ENCODE measurements at places on chromosomes 12 and 14. TPM values are rescaled to one million over a fixed set of nuclear protein-coding genes. Genes with fewer than 3 reads are reported as not detected.

DNA sequence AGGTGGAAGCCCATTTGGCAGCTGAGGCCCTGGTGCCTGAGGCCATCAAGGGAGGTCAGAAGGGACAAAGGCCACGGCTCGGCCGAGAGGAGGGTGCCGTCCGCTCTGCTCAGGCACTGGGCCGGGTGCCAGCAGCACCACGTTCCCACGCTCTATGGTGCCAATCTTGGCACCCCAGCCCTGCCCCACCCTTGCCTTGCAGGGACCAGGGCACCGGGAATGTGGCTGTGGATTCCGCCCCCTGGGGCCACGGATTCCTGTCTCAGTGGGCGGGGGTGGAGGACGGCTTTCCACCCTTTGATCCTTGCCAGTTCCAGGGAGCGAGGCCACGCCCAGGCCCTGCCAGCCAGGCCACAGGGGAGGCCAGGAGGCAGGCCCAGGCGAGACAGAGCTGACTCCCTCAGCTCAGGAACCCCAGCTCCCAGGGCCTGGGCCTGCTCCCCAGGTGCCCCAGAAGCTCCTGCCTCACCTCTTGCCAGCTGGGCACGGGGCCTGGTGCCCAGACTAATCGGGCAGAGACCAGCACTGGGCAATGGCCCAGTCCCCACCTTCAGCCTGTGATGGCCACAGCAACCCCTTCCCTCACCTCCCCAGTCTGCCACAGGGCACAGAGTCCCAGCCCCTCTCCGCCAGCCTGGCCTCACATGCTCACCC lies 26.4 kb upstream of the GPR132 start:
- peak; percentile 77 for DNase-seq

DNA sequence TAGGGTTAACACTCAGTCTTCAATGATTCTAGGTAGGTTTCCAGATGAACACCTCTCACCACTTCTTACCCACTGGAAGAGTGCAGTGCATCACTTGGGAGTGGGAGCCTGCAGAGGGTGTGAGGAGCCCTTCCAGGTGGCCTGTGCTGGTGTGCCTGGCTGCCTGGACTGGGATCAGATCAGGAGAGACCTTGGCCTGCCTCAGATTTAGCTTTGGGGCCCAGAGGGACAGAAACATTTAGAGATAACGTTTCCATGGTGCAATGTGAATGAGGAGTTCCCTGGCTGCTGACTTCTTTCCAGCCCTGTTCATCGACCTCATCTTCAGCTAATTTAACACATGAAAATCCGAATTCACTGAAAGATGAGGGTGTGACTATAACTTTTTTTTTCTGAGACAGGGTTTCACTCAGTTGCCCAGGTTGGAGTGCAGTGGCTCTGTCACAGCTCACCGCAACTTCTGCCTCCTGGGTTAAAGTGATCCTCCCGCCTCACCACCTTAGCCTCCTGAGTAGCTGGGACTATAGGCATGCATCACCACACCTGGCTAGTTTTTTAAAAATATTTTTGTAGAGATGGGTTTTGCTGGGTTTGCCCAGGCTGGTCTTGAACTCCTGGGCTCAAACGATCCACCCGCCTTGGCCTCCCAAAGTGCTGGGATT lies 53.6 kb downstream of the SUSD6 start:
- DNase-seq, result no peak

DNA sequence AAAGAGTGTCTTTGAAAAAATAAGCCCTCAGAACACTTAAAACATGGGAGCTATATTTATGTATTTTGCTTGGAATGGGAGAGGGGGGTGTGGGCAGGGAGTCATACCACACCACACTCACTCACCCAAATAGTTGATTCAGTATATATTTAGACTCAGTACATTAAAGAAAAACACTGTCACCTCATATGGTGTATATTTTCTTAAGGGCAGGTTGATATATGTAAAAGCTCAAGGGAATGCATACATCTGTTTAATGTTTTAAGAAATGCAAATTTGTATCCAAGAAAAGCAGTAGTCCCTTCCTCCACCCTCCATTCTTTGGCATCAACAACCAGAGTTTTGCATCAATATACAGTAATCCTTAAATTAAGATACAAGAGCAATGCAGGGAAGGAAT lies 1.4 kb downstream of the NFYB start:
- DNase-seq, result no peak

DNA sequence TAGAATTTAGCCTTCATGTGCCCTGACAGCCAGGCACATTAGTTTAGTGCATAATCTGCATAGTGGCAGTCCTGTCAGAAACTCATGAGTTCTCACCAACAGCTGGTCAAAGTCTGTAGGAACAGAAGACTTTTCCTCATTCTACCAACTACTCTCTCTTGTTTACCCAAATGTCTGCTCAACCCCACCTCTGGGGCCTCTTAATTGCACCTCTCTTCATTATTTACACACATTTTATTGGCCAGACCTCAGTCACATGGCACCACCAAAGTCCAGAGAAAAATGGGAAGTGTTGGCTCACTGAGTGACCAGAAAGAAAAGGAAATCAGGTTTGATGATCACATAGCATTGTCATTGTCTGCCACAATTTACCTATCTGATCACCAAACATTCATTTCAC lies 114.6 kb upstream of the PLXNC1 start:
- no peak for DNase-seq

GRCh38 chr12:115232455-115233156 lies 548.6 kb upstream of the TBX3 start:
- DNase-seq, result no peak

GRCh38 chr12:5898874-5899273 lies 46.2 kb downstream of the ANO2 start:
- DNase-seq, result no peak

DNA sequence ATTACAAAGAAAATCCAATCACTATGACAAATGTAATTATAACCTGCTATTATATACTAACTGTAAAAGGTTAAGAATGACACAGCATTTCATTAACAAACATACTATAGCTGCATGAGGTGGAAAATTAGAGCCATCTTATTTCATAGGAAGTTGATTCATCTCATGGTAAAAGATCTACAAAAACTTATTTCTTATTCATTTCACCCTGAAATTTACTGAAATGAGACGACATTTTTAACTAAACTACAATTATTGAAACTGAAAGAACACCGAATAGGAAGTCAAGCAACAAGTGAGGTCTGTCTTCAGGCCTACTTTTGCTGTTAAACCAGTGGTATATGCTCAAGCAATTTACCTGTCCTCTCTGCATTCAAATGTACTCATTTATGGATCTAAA lies 87.2 kb downstream of the CEP83 start:
- no peak for DNase-seq

DNA sequence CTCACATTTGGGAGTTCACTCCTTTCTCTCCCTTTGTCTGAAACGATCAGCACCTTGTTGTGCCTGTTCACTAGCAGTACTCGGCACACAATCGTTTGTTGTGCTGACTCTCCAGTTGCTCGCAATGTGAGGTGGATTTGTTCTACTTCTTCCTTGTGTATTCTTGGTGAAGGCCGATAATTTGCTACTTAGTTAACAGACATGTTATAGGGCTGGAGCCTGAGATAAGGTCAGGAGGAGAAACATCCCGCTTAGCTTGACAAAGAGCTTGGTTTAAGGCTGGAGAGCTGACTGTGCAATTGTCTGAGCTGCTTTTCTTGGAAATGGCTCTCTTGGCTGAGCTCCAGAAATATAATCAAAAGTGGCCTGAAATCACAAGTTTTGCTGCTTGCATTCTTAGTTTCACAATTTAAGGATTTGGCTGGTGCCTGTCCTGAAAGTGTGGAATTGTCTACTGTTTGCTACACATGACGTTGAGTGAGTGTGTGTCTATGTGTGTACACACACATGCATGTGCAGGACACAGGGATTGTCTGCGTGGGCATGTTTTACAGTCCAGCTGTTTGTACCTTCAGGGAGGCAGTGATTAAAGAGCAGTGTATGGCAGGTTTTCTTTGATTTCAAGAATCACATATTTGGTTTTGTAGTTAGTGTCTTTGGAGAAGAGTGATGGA lies 77.7 kb downstream of the ARF6 start:
- DNase-seq, result no peak

DNA sequence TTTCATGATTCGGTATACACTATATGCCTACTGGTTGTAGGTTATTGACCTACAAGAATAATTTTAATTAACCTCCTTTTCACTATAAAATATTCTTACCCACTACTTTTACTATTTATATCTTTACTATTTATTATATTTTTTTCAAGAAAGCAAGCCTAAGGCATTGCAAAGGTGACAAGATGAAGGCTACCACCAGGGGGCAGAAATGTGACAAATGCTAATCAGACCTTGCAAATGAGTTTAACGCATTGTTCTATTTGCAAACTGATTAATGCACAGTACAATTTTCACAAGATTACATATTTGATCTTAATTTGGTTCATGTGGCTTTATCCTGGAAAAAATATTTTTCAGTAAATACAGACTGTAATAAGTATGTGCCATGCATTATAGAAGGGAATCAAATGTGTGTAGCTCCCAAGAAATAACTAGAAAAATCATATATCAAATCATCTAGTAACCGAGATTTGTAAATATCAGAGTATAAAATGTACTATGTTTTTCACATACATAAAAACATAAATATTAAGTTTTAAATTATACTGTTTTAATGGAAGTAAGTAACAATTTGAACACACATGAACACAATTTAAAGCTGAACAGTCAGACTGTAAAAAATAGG lies 107.0 kb downstream of the ADAMTS20 start:
- peak; percentile 73 for DNase-seq

DNA sequence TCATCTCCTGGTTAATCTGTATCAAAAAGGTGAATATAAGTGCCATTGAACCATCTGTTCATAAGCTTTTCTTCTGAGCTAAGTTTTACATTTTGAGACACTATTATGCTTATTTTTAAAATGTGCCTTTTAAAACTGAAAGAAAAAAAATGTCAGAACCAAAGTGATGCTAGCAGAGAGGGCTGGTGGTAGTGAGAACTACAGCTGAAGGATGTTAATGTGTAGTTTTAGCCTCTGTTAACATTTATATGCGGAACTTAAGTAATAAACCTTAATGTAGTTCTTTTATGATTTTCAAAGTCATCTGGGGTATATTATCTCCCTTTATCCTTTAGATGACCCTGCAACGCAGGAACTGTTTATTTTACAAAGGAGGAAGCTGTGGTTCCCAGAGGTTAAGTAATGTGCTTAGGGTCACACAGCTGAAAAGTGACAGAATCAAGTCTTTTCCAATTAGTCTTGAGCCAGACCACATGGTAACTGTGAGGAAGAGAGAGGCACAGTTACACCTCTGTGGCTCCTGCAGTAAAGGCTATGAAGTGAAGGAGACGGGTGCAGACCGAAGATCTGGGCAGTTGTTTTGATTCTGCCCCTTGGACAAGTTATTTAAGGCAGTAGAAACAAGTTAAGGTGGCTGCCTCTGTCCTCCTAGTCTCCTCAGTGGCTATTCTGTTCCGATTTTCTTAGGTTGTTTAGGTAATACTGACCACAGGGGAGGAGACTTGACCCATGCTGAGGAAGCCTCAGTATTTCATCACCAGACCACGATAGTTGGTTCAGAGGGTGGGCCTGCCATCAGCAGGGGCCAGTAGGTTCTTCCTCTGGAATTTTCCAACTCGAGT lies 23.9 kb downstream of the GNG2 start:
- DNase-seq, result no peak

- no peak for DNase-seq
These were observed 286.6 kb downstream of the C12orf75 start for GRCh38 chr12:105616971-105617540.

DNA sequence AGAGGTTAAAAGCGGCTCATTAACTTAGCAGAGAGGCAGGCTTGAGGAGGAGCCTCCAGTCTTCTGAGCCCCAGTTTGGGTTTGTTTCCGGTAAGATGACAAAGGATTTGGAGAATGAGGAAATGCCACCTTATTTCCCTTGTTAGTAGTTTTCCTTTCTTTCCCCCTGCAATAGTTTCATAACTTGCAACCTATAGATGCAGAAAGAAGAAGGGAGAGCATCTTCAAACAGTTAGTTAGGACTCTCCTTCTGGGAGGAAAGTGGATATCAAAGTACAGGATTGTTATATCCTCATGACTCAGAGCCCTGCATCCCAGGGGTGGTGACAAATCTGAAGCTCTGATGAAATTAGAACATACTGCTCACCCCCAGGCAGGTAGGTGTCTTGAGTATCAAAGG lies 180.7 kb upstream of the SLC38A2 start:
- peak; percentile 96 for DNase-seq

DNA sequence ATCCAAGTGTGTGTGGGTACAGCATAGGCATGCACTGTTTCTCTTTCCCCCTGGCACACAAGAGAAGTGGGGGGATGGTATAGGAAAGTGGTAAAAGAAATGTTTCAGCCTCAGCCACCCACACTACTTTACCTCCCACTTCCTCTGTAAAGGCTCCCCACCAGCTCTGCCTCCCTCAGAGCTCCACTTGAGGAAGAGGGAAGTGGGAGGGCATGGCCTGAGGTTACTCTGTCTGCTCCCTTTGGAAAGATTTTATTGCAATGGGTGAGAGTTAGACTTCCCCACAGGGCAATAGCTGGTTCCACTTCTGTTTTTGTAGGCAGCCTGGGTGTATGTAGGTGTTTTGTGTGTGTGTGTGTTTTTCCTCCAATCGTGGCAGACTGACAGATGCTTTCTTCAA lies 145.3 kb downstream of the SSPN start:
- no peak for DNase-seq

- no peak for DNase-seq
These were observed 177.7 kb downstream of the CCDC91 start for GRCh38 chr12:28367993-28368392.

DNA sequence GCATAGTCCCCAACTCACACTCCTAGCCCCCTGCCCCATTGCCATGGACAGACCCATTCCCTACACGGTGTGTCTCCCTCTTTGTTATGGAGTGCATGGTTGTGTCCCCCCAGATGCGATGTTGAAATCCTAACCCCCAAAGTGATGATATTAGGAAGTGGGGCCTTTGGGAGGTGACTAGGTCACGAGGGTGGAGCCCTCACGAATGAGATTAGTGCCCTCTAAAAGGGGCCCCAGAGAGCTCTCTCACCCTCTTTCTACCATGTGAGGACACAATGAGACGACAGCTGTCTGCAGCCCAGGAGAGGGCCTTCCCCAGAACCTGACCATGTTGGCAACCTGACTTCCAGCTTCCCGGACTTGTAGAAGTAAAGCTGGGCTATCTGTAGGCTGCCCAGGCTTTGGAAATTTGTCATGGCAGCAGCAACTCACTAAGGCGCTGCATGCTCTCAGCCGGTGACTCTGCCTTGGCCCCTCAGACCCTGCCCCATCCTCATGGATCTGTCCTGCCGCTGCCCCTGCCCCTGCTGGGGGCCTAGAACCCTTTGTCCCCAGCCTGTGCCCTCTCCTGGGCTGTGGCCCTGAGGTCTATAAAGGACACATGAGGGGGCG lies 318.1 kb upstream of the RTL1 start:
- no peak for DNase-seq

- no peak for DNase-seq
These were observed 86.3 kb downstream of the CCER1 start for GRCh38 chr12:90868626-90869025.

GRCh38 chr14:105414456-105415371 lies 4.9 kb upstream of the MTA1 start:
- DNase-seq, result no peak

The BCL2L14 gene
- 0.30 TPM for total RNA-seq

The SRRM4 gene
- total RNA-seq, result 0.02 TPM

The CMKLR1 gene
- 0.15 TPM for total RNA-seq

The KRT79 gene
- not detected for total RNA-seq

The SERPINA5 gene
- 3.0 TPM for total RNA-seq
